Natural killer cell (primary cell): ENCODE measurements at places on chromosomes 12 and 14. TPM values are rescaled to one million over a fixed set of nuclear protein-coding genes. Genes with fewer than 3 reads are reported as not detected.

The VWF gene
- 0.14 TPM for total RNA-seq

The IL22 gene
- total RNA-seq: not detected

The RAD9B gene
- total RNA-seq: 1.8 TPM

- no peak for DNase-seq
- H3K36me3 ChIP-seq: no peaks in the 10 kb centered on the region
- H3K27me3 ChIP-seq: no peaks in the 10 kb centered on the region
- H3K4me1 ChIP-seq: peaks cover 64% of the 10 kb centered on the region
Measured at GRCh38 chr12:132433641-132434395, 56.1 kb upstream of the FBRSL1 start.

DNA sequence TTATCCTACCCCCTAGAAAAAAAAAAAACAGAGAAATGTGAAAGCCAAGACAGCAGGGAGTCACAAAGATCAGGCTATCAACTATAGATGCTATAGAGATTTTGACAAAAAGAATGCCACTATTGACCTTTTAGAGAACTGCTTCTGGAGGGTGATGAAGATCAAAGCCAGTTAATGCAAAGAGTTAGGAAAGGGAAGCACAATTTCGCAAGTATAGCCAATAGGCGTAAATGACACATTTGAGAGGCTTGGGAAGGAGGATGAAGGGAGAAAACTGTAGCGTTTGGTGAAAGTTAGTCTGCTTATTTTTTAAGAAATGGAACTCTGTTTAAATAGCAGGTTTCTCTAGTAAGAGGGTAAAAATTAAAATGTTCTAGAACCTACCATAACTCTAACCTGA, 190.7 kb downstream of the DUSP6 start:
- no peaks in the 10 kb centered on the region for H3K27me3 ChIP-seq
- no peak overlapping the region for H3K4me3 ChIP-seq
- H3K36me3 ChIP-seq: no peaks in the 10 kb centered on the region
- DNase-seq: no peak

DNA sequence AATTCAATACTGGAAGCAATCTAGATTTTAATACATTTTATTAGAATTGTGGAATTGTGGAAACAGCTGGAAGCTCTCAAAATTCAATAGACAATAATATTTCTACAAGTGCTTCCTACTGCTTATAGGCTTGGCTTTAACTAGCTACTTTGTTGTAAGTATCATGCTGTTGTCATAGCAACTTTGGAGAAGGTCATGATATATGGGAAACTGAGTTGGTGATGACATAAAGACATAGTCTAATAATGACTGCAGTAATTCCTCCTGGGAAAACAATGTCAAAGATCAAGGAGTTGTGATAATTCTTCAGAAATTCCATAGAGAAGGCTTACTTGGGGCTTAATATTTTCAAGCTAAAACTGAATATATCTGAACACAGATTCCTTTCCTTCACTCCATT, 266.6 kb downstream of the KIF21A start:
- no peaks in the 10 kb centered on the region for H3K4me1 ChIP-seq
- H3K27ac ChIP-seq: no peak overlapping the region
- no peaks in the 10 kb centered on the region for H3K27me3 ChIP-seq

GRCh38 chr12:16392846-16393535, 45.5 kb downstream of the MGST1 start:
- no peak overlapping the region for H3K27ac ChIP-seq
- DNase-seq: no peak
- no peak overlapping the region for H3K4me3 ChIP-seq
- no peaks in the 10 kb centered on the region for H3K27me3 ChIP-seq

DNA sequence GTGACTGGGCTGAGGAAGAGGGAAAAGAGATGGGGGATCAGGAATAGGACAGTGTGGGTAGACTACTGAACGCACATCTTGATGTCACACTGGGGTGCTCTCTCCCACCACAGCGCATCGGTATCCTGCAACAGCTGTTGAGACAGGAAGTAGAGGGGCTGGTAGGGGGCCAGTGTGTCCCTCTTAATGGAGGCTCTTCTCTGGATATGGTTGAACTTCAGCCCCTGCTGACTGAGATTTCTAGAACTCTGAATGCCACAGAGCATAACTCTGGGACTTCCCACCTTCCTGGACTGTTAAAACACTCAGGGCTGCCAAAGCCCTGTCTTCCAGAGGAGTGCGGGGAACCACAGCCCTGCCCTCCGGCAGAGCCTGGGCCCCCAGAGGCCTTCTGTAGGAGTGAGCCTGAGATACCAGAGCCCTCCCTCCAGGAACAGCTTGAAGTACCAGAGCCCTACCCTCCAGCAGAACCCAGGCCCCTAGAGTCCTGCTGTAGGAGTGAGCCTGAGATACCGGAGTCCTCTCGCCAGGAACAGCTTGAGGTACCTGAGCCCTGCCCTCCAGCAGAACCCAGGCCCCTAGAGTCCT, 6.9 kb downstream of the C1QL4 start:
- H3K27ac ChIP-seq: no peak overlapping the region
- peaks cover 11% of the 10 kb centered on the region for H3K4me1 ChIP-seq
- H3K36me3 ChIP-seq: no peaks in the 10 kb centered on the region

DNA sequence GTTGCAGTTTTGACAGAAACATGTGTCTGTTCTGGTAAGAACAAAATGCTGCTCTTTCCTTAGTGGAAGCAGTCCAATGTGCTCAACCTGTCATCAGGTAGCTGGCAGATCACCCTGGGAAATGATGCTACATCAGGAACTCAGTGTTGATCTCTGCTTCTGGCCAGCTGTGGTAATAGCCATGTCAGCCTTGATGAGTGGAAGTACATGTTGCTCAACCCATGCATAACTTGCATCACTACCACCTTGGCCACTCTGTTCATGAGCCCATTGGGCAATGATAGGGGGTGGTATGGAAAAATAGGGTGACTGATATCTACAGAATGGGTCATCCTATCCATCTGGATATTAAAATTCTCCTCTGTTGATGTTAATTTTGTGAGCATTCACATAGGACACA, 411.0 kb downstream of the C12orf50 start:
- no peak overlapping the region for H3K4me3 ChIP-seq
- DNase-seq: no peak
- no peak overlapping the region for H3K27ac ChIP-seq
- no peaks in the 10 kb centered on the region for H3K36me3 ChIP-seq
- H3K4me1 ChIP-seq: no peaks in the 10 kb centered on the region

GRCh38 chr14:51823706-51824105, 36.7 kb upstream of the GNG2 start:
- H3K27me3 ChIP-seq: no peaks in the 10 kb centered on the region
- no peak for DNase-seq
- H3K4me1 ChIP-seq: peaks cover 23% of the 10 kb centered on the region
- no peak overlapping the region for H3K4me3 ChIP-seq

GRCh38 chr12:104334581-104334980, 31.0 kb downstream of the EID3 start:
- DNase-seq: no peak
- H3K36me3 ChIP-seq: peaks cover 45% of the 10 kb centered on the region
- H3K27me3 ChIP-seq: no peaks in the 10 kb centered on the region
- H3K4me3 ChIP-seq: no peak overlapping the region
- no peaks in the 10 kb centered on the region for H3K4me1 ChIP-seq

- H3K36me3 ChIP-seq: no peaks in the 10 kb centered on the region
- H3K27ac ChIP-seq: no peak overlapping the region
- DNase-seq: no peak
- H3K27me3 ChIP-seq: peaks cover 17% of the 10 kb centered on the region
Measured at GRCh38 chr14:92322516-92322915, 449 bp upstream of the SLC24A4 start.

DNA sequence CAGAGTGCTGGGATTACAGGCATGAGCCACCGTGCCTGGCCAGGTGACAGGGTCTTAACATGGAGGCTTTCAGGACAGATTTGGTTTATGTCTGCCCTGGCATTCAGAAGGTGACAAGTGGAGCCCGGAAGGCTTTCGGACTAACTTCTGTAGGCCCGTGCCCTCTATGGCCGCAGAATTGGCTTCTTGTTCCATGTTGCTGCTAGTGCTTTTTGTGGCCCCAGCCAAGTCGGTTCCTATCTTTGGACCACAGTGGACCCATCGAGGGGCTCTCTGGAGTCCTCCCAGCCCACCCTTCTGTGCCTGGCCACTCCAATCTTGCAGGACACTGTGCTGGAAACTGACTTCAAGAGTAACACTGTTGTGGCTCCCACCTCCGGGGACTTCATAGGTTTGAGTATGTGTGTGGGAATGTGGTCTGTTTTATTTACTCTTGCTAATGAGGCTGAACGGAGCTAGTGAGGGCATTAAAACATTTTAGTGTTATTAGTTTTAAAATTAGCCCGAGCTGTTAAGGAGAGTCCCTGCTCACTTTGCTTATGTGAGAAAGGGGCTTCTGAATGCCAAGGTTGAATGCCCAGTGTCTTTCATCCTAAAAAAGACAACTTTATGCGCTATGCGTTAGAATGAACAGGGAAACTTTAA, 245.9 kb downstream of the CACNA1C start:
- H3K36me3 ChIP-seq: no peaks in the 10 kb centered on the region
- H3K4me1 ChIP-seq: peaks cover 10% of the 10 kb centered on the region
- H3K4me3 ChIP-seq: no peak overlapping the region
- no peaks in the 10 kb centered on the region for H3K27me3 ChIP-seq
- no peak for DNase-seq
- no peak overlapping the region for H3K27ac ChIP-seq

GRCh38 chr12:39459027-39459434, 16.1 kb upstream of the KIF21A start:
- no peak overlapping the region for H3K27ac ChIP-seq
- no peak for DNase-seq
- no peaks in the 10 kb centered on the region for H3K27me3 ChIP-seq
- H3K36me3 ChIP-seq: no peaks in the 10 kb centered on the region
- no peak overlapping the region for H3K4me3 ChIP-seq
- H3K4me1 ChIP-seq: no peaks in the 10 kb centered on the region

DNA sequence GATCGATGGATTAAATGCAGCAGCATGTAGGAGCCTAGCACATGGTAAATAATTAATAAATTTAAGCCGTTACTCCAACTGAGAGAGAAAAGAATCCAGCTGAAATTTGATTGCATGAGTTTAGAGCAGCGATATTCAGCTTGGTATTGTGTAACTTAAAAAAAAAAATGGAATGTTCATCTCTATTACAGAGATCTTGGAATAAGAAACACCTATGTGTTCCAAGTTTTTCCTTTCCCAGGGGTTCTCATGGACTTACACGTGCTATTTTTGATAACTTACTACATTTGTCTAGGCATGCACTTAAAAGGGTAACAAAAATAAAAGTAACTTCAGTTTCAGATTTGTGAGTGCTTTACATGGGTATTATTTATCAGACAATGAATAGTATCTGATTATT, 122.8 kb downstream of the RASSF9 start:
- no peak overlapping the region for H3K4me3 ChIP-seq
- H3K27ac ChIP-seq: no peak overlapping the region
- DNase-seq: no peak
- H3K36me3 ChIP-seq: no peaks in the 10 kb centered on the region
- H3K27me3 ChIP-seq: no peaks in the 10 kb centered on the region

DNA sequence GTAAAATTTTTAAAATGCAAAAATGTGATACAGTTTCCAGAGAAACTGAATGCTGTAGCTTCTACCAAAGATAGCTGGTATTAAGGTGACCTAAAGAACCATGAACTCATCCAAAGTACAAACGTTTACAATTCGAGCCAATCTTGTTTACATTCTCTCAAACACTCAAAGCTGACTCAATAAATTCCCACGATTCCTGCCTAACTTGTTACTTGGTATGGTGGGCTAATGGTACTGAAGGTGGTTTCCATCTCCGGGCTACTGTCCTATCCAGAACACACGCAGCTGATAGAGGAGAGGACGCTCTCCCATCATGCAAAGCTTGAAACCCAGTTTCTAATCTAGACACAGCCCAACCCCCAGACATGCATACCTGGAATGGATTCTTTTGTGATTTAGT, 31.5 kb downstream of the RAD9B start:
- no peak for DNase-seq
- no peak overlapping the region for H3K4me3 ChIP-seq
- no peak overlapping the region for H3K27ac ChIP-seq
- H3K4me1 ChIP-seq: no peaks in the 10 kb centered on the region

DNA sequence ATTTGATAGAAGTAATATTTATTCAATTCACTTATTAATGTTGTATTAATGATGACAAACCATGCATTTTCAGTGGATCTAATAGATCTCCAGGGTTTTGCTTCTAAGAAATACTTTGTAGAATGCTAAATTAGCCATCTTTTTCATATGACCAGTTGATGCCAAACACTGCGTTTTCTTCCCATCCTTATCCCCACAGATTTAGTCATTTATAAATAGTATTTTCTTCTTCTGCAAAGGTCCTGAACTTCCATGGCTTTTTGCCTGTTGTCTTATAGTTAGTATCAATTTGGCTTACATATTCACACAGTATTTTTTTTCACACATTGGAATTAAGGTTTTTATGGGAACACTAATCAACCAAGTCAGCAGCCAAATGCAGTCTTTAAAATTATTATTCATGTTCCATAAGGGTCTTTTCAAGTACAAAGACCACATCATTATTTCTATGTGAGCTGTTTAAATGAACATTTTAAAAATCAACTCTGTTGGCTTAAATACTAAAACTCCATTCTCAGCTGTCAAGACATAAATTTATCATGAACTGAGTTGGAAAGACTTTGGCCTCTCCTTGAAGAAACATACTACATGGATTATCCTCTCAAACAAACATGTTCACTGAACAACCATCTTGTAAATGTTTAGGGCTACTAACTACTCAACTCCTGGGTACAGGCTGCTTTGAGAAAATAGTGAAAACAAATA, 1278.4 kb upstream of the FLRT2 start:
- no peak overlapping the region for H3K27ac ChIP-seq
- no peaks in the 10 kb centered on the region for H3K4me1 ChIP-seq
- no peak for DNase-seq

DNA sequence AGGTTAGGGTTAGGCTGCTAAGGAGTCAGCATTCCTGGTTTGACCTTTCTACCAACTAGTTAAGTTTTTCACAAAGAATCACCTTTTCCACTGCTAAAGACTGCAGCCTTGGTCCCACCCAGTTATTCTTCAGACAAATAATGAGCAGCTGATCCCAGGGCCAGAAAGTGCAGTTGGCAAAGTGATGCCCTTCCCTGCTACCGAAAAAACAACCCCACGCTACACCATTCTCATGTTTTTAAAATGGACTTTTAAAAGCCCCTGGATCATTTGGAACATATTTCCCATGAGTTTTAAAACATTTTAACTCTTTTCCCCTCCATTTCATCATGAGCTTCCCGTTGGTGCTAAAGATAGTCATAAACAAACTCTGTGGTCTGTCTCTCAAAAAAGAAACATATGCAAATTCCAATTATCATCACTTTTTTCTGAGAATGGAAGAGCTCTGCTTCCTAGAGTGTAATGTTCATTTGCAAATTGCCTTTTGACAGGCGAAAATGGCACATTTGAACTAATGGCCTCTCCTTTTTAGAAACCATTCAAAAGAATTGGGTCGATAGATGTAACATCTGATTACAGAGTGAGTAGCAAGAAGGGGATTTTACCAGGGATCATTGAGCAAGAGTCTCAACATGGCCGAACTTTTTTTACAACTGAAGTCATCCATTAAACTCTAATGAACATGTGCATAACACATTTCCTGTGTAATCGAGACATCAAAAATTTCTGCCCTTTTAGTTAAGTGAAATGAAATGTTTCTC, 129.3 kb upstream of the RAP1B start:
- no peaks in the 10 kb centered on the region for H3K36me3 ChIP-seq
- H3K4me1 ChIP-seq: peaks cover 13% of the 10 kb centered on the region
- DNase-seq: peak; percentile 42
- H3K27ac ChIP-seq: peak overlapping the region; percentile 54
- no peak overlapping the region for H3K4me3 ChIP-seq

- no peaks in the 10 kb centered on the region for H3K36me3 ChIP-seq
- H3K4me3 ChIP-seq: no peak overlapping the region
- DNase-seq: no peak
- no peaks in the 10 kb centered on the region for H3K27me3 ChIP-seq
- no peak overlapping the region for H3K27ac ChIP-seq
- H3K4me1 ChIP-seq: no peaks in the 10 kb centered on the region
Measured at GRCh38 chr14:101506926-101507835, 54.1 kb upstream of the DIO3 start.
